ENCODE measurements at places on chromosomes 1 and 21.

DNA sequence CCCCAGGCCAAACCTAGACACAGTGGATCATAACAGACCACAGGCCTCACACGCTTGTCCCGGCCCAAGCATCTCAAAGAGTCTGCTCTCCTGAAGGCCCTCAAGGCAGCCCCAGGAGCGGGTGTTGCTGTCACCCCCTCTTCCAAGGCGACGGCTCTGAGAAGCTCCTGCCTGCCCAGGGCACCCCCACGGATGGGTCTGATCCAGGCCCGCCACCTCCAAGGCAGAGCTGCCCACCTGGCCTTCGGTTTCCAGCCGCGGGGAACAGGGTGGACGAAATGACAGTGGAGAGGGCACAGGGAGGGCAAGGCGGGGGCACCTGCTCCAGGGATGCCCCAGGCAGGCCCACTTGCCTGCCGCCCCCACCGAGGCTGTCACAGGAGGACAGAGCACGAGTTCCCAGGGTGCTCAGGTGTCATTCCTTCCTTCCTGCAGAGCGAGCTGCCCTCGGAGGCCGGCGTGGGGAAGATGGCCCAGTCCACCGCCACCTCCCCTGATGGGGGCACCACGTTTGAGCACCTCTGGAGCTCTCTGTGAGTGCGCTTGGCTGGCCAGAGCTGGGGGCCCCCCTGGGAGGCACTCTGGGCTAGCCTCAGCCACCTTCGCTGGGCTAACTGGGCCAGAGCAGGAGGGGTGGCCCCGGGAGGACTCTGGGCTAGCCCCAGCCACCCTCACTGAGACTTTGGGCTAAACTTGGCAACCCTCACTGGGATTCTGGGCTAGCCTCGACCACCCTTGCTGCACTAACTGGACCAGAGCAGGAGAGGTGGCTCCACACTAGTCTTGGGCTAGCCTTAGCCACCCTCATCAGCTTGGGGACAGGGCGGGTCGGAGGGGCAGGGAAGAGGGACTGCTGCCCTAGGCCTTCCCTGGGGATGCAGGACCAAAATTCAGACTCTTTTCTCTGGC, 29.8 kb downstream of the TP73 start:
- DNase-seq: no peak

DNA sequence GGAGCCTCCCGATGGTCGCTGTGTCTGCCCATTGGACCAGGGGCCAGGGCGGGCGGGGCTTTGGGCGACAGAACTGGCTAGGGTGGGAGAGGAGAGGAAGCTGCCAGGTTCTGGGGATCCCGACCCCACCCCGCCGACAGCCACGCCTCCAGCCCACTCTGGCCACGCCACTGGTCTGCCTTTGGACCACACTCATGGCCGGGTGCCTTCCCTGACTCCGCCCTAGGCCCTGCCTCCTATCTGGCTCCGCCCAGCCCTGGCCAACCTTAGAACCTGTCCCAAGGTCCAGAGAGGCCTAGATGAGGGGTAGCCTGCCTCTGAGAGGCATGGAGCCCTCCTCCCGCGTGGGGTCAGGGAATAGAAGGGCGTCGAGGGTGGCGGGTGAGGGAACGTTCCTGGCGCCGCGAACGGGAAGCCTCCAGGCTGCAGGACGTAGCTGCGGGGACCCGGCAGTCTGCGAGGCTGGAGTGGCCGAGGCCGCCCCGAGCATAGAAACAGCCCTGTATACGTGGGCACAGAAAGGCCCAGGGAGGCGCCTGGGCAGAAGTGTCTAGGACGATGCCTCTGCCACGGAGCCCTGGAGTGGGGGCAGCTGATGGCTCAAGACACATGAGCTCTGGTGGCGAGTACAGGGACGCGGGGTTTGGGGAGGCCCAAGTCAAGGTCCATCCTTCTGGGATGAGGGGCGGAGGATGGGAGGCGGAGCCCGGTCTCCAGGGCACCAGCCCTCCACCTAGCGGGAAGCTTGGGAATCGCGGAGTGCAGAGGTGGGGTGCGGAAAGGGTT, 11.5 kb upstream of the COL16A1 start:
- DNase-seq: peak; percentile 30

- DNase-seq: no peak
These were observed 3.4 kb upstream of the KHDRBS1 start for GRCh38 chr1:32010246-32010645.

- DNase-seq: no peak
These were observed 55.7 kb downstream of the NTPCR start for GRCh38 chr1:233006108-233006507.

- DNase-seq: no peak
These were observed 134.6 kb downstream of the HUNK start for GRCh38 chr21:32007456-32007855.

DNA sequence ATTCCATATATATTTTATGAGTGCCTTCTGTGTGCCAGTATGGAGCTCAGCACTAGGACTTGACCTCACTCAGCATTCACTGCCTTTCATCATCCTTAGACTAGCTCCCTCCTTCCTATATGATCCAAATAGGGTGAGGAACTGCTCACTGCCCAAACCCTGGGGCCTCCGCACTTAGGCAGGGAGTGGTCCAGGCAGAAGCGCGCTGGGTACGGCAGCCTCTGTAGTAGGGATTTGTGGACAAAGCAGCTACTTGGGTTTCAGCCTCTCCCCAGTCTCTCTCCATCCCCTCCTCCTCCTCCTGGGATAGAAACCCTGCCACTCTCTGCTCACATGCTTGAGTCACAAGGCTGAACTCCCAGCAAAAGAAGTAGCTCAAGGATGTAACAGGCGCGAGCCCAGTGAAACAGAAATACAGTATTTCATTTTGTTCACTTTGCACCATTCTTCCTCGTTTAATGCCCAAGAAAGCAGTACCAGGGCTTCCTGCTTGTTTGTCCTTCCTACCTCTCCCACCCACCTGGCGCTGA, 32.9 kb downstream of the PLEKHA6 start:
- no peak for DNase-seq

DNA sequence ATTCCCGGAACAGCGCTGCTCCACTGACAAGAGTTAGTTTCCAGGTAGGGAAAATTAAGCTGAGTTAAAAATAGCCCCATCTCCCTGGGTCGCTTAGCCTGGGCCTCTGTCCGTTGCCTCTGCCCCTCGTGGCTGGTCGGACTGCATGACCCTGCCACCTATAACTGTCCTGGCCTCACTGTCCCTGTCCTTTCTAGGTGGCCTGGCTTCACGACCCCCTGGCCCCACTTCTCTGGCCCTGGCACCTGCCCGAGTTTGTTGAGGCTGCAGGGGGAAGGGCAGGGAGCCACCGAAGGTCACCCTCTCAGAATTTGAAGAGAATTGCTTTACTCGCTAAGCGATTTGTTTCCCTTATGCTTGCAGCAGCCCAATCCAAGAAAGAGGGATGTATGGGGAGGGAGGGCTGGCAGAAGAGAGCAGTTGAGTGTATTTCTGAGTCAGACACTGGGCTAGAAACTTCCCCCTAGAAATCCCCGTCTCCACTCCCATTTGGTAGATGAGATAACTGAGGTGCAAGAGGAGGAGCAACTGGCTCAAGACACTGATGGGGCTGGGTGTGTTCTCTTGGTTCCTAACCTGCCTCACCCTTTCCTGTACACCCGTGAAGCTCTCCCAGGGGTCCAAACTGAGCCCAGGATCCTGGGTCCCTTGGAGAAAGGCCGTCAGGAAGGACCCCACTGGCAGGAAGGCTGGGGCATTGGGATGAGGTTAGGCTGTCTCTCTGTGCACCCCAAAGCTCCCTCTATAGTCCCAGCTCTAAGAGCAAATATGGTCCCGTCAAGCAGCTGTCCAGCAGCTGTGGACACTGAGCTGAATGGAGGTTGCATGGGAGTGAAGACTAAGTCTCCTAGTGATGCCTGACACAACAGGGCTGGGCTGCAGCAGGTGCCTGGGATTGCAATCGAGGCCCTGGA, 2.9 kb upstream of the EDN2 start:
- DNase-seq: no peak

GRCh38 chr1:66752000-66752592, at the start of gene DYNLT5:
Gene DYNLT5, plus strand, starts transcription at chr1:66752459. Its CDS starts 2,200 bp downstream, at chr1:66754659.
- no peak for DNase-seq

- DNase-seq: no peak
These were observed 20.1 kb downstream of the CFHR5 start for GRCh38 chr1:196997423-196997822.

- no peak for DNase-seq
These were observed 1345.1 kb downstream of the NCAM2 start for GRCh38 chr21:22343303-22343702.

GRCh38 chr1:192477630-192478029, 97.9 kb upstream of the RGS1 start:
- no peak for DNase-seq

GRCh38 chr1:44316231-44316759, 38.8 kb downstream of the ERI3 start:
- DNase-seq: no peak

DNA sequence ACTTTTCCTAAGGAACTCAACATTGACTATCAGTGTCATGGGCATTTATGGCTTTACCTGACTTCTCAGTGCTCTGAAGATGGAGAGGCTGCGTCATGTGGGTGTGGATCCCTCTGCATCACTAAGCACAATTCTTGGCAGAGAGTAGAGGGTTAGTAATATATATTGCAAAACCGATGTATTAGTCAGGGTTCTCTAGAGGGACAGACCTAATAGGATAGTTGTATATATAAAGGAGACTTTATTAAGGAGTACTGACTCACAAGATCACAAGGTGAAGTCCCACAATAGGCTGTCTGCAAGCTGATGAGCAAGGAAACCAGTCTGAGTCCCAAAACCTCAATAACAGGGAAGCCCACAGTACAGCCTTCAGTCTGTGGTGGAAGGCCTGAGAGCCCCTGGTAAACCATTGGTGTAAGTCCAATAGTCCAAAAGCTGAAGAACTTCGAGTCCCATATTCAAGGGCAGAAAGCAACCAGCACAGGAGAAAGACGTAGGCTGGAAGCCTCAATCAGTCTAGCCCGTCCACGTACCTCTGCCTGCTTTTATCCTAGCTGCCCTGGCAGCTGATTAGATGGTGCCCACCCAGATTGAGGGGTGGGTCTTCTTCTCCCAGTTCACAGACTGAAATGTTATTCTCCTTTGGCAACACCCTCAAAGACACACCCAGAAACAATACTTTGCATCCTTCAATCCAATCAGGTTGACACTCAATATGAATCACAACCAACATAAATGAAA, 159.7 kb upstream of the NRIP1 start:
- no peak for DNase-seq

- no peak for DNase-seq
These were observed 31.6 kb upstream of the SLC5A9 start for GRCh38 chr1:48190881-48191280.

DNA sequence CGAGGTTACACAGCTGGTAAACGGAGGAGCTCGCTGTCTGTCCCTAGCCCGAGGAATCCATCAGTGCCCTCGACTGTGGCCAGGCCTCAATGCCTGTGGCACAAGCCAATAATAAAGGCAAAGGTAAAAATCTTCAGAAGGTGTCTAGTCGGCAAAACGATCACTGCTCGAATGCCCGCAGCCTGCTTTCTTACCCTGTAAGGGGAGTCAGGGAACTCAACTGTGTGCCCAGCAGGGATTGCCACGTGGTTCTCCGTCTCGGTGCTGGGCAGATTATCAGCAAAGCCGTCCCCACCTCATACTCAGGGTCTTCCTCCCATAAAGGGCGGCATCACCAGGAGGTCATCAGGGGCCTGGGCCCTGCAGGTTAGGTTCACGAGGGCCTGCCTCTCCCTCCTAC, 103.4 kb downstream of the PAX7 start:
- no peak for DNase-seq

DNA sequence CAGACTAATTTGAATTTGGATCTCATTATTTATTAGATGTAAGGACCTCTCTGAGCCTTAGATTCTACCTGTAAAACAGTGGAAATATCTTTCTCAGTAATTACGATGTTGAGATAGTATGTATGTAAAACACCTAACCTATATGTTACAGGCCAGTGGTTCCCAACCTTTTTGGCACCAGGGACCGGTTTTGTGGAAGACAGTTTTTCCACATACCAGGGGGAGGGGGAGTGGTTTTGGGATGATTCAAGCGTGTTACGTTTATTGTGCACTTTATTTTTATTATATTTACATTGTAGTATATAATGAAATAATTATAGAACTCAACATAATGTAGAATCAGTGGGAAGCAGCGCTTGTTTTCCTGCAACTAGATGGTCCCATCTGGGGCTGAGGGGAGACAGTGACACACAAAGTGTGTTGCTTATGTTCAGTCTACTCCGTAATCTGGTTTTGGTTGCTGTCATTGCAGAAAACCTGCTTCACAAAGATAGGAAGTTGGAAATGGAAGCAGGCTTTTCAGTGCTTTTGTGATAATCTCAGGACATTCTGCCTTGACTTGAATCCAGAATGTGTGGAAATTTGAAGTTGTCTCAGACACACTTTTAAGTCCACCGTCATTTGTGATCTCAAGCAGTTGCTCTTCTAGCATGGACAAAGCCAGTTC, 12.8 kb downstream of the XPR1 start:
- DNase-seq: no peak

Measured in activated CD8-positive, alpha-beta T cell treated with anti-CD3 and anti-CD28 coated beads, Interleukin-2, amount 10 ng/mL, durations not matched to agents 7 days and 5 days (primary cell).